ENCODE measurements at places on chromosomes 7 and 10. TPM values are rescaled to one million over a fixed set of nuclear protein-coding genes. Genes with fewer than 3 reads are reported as not detected.

ACBD5 gene
- 19.7 TPM for total RNA-seq

EGR2 gene
- total RNA-seq, result 6.5 TPM

AKR1C2 gene
- not detected for total RNA-seq

PBLD gene
- 1.5 TPM for total RNA-seq

FAM25A gene
- not detected for total RNA-seq

SFRP5 gene
- total RNA-seq, result not detected

CACNA2D1 gene
- total RNA-seq, result not detected

CFAP43 gene
- total RNA-seq, result 0.09 TPM

NPFFR1 gene
- not detected for total RNA-seq
